ENCODE measurements at places on chromosomes 3 and 15.
A peak's percentile ranks its signal among the peaks of the same experiment; 100 is the strongest.

DNA sequence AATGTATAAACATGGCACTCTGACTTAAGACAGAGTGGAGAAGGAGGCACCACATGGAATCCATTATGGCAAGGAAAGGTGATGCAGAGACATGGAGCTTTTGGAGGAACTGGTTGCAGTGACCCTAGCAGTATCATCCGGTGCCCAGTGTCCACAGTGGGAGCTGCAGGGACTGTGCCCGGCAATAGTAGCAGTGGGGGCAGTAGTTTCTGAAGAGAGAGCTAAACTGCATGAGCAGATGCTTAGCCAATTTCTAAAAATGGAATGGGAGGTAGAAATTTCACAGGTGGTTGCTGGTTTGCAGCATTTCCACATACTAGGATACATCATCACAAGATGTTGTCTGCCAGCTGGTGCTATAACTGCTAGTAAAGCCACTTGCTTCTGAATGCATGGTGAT is 7.8 kb upstream of the TM2D3 start:
- DNase-seq: no peak

- DNase-seq: peak; percentile 79
Measured at GRCh38 chr15:77974098-77974414, 103.5 kb downstream of the TBC1D2B start.

GRCh38 chr3:17726313-17726712 is 16.1 kb downstream of the TBC1D5 start:
- no peak for DNase-seq

- no peak for DNase-seq
Measured at GRCh38 chr3:107236655-107237337, 140.4 kb upstream of the CCDC54 start.

DNA sequence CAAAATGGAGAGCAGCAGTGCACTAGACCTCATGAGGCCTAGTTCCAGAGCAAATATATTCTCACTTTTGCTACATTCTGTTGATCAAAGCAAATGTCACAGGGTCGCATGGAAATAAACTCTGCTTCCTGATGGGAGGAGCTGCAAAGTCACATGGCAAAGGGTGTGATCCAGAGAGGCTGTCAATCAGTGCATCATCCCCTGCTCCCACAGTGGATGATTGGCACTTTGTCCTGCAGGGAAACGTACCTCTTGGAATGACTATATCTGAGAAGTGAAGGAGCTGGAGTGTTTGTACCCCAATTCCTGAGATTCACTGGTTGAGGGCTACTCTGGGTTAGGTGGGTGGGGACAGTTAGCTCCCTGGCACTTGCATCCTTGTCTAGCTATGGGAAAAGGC is 195.1 kb upstream of the CTDSPL start:
- no peak for DNase-seq

DNA sequence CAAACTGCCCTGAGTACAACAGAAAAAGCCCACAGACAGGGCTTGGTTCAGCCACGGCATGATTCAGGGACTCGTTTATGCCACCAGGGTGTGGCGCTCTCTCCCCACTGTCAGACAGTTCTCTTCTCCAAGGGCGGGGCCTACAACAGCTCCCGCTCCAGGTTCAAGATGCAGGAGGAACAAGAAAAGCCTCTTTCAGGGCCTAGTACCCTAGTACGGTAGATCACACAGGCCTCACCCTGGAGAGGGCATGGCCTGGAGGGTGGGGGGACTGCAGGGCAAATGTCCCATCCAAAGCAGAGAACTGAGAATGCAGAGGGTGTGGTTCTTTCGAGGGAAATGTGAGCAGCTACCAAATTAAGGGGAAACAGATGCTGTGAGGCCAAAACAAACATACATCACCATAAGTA is 12.0 kb downstream of the MESD start:
- DNase-seq: peak; percentile 74

DNA sequence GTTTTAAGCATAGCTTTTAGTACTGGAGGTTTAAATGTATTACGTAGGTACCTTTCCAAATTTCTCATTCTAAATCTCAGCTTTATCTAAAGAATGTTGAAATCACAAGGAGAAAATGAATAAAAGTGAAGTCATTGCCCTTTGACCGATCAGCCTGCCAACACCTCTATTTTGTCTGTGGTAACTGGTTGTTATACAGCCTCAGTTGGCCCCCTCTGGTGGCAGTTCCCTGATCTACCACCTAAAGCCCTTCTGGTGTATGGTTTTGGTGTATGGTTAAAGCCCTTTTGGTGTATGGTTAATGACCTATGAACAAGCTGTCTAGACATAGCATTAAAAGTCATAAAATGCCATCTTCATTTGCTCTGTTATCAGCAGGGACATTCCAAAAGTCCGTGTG is 378.2 kb upstream of the AZI2 start:
- peak; percentile 35 for DNase-seq

- DNase-seq: no peak
Measured at GRCh38 chr15:79901958-79902357, 5.1 kb upstream of the MTHFS start.

DNA sequence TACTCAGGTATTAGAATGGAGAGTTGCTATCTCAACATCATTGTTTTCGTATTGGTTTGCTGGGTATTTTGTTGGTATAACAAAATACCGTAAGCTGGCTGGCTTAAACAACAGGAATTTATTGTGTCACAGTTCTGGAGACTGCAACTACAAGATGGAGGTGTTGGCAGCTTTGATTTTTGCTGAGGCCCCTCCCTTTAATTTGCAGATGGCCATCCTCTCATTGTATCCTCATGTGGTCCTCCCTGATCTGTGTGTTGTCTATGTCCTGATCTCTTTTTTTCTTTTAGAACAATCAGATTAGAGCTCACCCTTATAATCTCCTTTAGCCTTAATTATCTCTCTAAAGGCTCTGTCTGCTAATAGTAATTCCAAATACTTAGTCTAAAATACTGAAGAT is 299.8 kb upstream of the GOLIM4 start:
- no peak for DNase-seq

DNA sequence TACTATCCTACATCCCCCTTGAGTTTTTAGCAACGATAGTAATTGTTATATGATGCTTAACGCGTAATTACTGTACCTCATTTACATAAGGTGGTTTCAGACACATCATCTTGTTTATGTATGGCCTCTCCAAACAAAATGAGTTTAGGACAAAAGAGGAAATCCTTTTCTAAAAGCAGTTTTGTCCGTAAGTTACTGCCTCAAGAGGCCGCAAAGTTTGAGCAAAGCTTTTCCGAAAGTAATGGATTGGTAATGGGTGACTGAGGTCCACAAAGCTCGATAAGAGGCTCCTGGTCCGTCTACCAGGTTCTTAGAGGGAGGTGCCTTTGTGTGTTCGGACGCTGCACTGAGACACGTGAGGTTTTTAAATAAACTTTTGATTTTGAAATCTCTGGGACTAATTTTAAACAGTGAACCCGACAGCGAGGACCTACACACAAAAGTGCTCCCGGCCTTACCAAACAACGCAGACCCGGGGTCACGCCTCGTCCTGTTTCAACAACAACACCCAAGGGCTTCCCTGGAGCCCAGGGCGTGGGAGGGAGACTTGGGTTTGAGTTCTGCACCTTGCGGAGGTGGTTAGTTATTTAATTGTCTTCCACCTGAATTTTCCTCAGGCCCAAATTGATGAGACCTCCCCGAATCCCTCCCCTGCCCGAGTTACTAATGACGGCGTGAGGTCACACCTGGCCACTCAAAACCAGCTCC is 456 bp upstream of the C15orf61 start:
- DNase-seq: no peak

- no peak for DNase-seq
Measured at GRCh38 chr3:42689421-42690014, 4.2 kb downstream of the KLHL40 start.

DNA sequence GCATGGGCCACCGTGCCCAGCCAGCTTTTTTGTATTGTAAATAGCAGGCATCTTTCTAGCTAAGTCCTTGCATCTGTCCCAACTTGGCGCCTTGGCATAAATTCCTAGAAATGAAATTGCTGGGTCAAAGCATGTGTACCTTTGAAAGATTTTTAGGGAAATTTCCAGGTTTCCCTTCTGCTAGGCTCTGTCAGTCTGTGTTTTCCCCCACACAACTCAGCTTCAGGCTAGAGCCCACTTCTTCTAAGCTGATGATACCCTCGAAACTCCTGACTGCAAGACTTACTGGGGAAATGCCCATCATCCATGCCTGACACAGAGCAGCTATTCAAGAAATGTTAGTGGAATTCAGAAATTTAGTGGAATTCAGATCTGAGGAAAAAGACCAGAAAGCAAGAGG is 10.8 kb upstream of the RPL32 start:
- DNase-seq: no peak

DNA sequence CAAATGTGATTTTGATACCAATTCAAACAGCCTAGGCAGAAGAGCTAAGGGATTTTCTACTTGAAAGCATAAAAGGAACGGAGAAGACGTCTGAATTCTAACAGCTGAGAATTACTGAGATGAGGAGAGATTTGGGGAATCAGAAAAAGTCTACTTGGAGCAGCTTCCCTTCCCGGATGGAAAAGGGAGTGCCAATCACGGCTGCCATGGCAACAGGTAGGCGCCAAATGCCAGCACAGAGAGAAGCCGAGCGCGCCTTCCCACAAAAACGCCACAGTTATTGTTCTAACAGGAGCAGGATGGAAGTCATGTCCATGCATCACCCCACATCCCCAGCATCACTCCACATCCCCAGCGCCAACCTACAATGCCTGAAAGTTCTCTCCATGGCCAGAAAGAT is 63.5 kb upstream of the PRR20G start:
- DNase-seq: no peak

GRCh38 chr3:157534725-157535161 is 31.5 kb upstream of the VEPH1 start:
- no peak for DNase-seq

DNA sequence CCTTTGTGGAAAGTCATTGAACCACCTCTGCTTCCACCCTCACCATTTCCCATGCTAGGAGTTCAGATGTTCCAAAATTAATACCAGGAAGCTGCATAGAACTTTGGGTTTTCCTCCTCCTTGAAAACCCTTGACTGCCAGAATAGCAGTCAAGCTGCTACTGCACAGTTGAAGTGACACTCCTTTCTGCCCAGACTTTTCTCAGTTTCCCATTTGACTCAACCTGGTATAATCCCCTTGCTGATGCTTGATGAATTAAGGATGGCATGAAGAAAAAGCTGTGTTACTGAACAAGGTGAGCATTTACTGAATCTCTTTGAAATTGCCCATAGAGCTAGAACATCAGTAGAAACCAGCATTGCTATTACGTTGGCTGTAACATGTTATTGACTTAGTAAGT is 286.0 kb downstream of the EDEM1 start:
- no peak for DNase-seq

DNA sequence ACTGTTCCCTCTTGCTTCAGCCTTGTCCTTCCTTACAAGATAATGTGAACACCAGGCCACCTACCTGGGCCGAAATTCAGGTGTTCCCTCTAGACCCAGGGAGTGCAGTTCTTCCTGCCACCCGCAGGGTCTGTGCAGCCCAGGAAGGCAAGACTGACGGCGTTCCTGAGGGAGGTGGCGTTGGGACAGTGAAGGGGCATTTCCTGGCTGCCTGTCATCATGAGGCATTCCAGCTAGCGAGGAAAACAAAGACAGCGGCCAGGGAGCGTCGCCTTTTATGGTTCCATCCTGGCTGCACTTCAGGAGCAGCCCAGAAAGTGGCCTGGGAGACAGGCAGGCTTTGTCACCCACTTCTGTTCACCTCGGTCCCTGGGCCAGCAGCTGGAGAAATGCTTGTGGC is 84.8 kb upstream of the WNT5A start:
- peak; percentile 15 for DNase-seq

- no peak for DNase-seq
Measured at GRCh38 chr15:64522226-64522823, 61.9 kb downstream of the ZNF609 start.

DNA sequence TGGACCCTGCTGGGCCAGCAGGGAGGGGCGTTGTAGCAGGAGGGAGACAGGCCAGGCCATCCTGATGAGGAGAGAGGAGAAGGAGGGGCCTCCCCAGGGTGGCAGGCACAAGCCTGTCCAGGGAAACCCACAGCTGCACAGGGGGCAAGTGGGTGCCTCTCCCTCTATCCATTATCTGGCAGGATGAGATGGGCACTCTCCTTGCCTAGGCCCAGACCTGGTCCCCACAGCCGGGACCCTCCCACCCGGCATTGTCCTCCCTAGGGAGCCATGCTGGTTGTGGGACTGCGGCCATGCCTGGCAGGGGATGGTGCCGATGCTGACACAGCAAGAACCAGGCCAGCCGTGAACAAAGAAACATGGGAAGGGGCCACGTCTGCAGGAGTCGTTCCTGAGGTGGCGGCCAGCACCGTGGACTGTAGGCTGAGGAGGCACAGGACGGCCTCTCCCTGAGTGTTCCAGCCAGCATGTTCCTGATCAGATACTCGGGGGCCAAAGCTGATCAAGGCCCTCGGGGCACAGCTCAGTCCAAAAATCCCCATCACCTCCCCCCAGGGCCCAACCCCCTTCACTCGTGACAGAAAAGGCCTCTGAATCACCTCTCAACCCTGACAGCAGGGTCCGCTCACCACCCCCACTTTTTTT is 19.2 kb upstream of the CYP11A1 start:
- DNase-seq: no peak

GRCh38 chr3:194196876-194197275 is 60.9 kb downstream of the HES1 start:
- DNase-seq: no peak

- no peak for DNase-seq
Measured at GRCh38 chr15:85934691-85935090, 140.0 kb upstream of the KLHL25 start.

DNA sequence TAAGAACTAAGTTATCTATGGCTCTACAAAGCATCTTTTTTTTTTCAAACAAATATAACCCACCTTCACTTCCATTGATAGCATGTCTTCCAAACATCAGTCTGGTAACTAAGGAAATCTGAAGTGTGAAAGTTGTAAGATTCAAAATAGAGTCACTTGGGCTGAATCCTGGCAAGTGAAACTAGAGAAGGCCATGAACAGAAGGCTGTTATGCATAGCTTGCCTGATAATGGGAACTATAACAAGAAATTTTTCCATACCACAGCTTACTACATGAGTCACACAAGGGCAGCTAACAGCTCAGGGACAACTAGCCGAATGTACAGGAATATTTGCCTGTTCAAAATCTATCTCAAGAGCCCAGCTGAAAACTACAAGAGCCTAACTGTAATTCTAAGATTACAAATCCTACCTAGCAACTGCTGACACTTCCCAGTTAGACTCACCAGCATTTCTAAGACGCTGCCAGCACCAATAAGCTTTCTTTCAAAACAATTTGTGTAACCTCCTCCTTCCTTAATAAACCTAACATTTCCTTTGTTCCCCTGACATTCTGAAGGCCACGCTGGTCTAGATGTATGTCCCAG is 1066.5 kb downstream of the PLOD2 start:
- peak; percentile 21 for DNase-seq
